ENCODE measurements at places on chromosomes 2 and 18.

DNA sequence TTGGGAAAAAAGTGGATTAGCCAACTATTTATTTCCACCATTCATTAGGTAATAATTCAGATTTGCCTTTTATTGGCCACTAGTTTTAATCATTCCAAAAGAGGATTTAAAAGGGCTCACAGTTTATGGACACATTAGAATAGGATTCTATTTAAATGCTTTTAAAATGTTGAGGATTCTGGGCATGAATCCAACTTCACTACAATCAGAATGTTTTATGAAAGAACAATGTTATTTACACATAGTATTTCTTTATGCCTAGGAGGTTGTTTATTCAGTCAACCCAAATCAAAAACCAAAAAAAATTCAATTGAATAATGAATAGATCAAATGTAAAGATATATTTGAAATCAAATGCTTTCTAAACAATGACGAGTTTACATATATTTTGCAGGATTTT, 232.2 kb downstream of the GULP1 start:
- DNase-seq = no peak

GRCh38 chr2:201235860-201236811, 24.2 kb upstream of the CASP8 start:
- DNase-seq = peak; percentile 56

- DNase-seq = peak; percentile 52
These were observed 52.0 kb downstream of the KIF5C start for GRCh38 chr2:148926981-148927401.

DNA sequence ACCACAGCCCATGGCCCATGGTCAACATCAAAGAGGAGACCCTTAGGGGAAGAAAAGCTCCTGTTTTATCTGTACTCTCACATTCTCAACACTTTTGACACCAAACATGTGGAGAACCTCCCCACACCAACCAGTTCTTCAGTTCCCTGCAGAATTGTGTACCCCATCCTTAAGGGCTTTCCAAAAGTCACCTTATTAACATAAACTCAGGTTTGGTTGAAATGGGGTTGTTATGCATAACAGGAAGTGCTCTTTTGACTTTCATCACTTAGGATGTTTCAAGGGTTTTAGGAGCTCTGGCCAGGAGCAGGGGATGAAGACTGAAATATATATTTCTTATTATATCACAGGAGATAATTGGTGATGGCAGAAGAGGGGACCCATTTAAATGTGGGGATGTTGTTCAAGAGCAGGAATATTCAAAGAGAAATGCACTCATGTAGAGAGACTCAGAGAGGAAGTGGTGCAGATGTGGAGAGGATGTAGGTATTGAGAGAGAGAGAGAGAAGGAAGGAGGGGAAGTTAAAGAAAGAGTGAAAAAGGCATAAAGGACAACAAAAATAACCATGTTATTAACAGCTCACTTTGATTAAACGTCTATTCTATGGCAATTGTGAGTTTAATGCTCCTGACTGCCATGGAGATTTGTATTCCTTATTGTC, 35.2 kb downstream of the SP140L start:
- no peak for DNase-seq

DNA sequence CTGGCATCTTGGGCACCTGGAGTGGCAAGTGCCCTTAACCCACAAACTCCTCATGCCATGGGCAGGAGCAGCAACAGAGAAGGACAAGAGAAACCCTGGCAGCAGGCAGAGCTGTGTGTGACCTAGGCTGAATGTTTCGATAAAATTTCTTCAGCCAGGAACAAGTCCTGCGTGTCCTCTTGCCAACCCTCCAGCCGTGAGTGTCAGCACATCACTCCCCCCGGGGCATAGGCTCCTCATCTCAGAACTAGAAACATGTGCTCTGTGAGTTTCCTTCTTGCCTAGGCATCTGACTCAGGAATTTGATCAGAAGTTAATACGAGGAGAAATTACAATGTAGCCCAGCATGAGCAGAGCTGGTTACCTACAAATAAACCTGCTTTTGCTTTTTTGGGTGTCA, 2.2 kb downstream of the ABCG8 start:
- no peak for DNase-seq

All from stimulated activated CD8-positive, alpha-beta memory T cell treated with anti-CD3 and anti-CD28 coated beads, Interleukin-4, amount 100 ng/mL, for 48 hours (primary cell).